ENCODE measurements at places on chromosomes 11 and 22. TPM values are rescaled to one million over a fixed set of nuclear protein-coding genes. Genes with fewer than 3 reads are reported as not detected.

- no peaks in the 10 kb centered on the region for H3K36me3 ChIP-seq
- no peak for DNase-seq
- no peak overlapping the region for H3K4me3 ChIP-seq
- peak overlapping the region; percentile 97 for H3K27ac ChIP-seq
Observed at GRCh38 chr22:30159561-30160353, 79.5 kb downstream of the HORMAD2 start.

DNA sequence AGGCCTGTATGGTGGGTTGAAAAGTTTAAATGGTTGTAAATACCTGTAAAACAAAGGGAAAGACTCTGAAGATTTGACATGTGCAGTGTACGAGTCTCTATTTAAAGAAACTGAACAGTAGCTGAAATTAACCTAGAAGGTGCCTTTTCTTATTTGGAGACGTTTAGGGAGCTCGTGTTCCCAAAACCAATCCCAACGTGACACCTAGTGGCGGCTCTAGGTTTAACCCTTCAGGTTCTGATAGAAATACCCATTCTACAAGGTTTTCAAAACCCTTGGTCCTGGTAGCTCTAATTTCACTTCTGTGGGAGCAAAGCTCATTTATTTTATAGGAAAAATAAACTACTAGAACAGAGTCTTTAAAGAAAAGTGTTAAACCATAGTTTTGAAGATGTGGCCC, 258.3 kb downstream of the LRRC4C start:
- no peak overlapping the region for H3K27ac ChIP-seq
- DNase-seq = no peak
- H3K4me3 ChIP-seq = no peak overlapping the region
- H3K27me3 ChIP-seq = no peaks in the 10 kb centered on the region
- no peaks in the 10 kb centered on the region for H3K36me3 ChIP-seq

DNA sequence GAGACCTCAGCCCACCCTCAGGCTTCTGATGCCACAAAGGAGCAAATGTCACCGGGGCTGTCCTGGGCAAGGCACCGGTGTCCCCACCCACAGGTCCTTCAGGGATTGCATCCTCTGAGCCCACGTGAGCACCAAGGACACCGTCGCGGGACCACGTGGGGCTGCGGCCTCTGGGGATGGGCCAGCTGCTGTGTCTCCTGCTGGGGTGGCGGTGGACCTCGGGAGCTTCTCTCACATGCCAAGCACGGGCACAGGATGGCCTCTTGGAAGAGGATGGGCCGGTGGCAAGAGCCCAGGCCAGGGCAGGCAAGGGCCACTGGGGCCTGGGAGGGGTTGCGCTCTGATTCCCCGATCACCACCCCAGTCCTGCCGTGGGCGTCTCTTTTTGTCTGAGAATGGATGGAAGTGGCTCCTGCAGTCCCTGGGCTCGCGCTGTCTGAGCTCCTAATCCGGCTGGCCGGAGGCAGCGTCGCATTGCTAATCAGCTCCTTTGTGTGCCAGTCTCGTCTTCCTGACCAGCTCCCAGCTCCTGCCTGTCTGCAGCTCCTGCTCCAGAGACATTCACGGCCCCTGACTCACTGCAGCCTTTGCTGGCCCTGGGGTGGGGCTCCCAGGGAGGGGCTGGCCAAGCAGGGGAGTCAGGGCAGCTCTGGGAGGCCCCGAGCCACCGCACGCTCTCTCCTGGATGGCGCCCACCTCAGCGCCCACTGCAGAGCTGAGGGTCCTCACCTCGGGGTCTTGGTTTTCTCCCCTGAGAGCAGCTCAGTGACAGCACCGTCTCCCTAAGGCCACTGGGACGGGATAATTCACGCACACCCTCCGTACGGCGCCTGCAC, 146.7 kb downstream of the CTTN start:
- H3K4me3 ChIP-seq = no peak overlapping the region
- H3K36me3 ChIP-seq = no peaks in the 10 kb centered on the region
- no peaks in the 10 kb centered on the region for H3K4me1 ChIP-seq

DNA sequence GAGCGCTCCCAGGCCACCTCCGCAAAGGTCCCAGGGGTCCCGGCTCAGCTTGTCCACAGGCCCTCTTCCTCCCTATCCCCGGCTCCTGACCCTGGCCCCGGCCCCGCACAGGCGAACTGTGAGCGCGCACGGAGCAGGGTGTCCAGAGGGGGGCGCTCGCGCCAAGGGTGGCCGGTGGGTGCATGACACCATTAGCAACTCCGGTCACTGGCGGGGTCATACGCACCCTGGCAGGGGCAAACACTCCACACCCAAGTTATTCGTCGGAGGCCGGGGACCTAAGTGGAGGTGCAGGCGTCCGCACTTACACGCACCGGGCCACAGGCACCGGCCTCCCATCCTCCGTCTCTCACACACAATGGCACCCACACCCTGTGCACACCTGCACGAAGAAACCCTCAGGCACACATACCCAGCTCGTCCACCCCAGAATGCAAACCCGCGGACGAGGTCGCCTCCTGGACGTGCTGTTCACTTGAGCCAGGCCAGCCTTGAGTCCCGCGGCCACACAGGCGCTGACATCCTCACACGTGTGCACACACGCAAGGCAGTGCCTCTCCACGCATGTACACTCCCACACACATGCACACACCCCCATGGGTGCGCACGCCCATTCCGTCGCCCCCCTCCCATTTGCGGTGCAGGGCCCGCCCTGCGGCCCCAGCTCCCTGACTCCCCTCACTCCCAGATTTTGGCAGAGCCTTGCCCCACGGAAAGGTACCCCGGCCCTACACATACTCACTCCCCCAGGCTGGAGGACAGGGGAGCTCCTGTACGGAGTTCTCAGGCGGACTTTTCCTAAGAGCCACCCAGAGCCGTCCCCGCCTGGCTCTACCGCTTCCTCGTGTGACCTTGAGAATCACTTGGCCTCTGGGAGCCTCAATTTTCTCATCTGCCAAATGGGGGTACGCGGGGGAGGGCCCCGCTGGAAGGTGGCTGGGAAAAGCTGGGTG, at the start of gene RASGRP2:
RASGRP2 (minus strand) TSS at position 552 of the 953 bp plus-strand sequence. CDS start 1,276 bp downstream, outside the sequence.
- H3K4me1 ChIP-seq = peaks cover 36% of the 10 kb centered on the region
- no peaks in the 10 kb centered on the region for H3K27me3 ChIP-seq
- H3K4me3 ChIP-seq = peak within 1 kb of the TSS; percentile 75

DNA sequence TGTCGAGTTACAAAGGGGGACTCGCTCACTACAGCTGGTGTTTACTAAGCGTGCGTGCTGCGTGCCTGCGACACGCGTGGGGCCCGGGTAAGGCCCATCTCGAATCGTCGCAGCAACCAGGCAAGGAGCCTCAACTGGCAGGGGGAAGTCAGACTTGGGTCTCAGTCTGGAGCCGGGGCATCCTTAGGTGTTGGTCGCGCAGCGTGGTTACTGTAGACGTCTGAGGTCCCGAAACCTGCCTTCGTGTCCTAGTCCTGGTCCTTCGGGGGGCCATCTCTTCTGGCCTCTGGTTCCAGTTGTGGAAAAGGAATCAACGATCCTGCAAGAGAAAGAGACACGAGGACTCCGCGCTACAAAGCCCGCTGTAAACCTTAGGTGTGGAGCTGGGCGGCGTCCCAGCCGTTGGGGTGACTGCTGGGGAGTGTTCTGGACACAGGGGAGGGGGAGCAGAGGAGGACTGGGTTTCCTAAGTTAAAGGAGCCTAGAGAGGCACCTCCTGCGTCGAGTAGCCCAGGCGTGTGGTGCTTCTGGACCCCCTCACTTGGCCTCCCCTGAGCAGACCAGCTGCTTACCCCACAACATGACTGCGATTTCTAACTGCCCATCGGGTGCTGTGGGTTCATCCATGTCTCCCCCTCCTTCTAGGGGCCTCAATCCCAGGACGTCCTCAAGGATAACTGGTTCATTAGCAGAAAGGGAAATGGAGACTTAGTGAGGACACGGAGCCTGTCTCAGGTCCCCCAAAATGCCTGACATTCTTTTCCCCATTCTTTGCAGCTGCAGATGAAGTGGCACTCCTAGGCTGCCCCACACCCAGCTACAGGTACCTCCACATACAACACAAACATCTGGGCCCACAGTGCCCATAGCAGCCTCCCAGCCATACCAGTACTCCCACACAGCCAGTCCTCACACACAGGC, 4.9 kb upstream of the WNT11 start:
- H3K4me3 ChIP-seq = peak overlapping the region; percentile 64
- H3K36me3 ChIP-seq = no peaks in the 10 kb centered on the region
- H3K27me3 ChIP-seq = peaks cover 25% of the 10 kb centered on the region
- DNase-seq = no peak

DNA sequence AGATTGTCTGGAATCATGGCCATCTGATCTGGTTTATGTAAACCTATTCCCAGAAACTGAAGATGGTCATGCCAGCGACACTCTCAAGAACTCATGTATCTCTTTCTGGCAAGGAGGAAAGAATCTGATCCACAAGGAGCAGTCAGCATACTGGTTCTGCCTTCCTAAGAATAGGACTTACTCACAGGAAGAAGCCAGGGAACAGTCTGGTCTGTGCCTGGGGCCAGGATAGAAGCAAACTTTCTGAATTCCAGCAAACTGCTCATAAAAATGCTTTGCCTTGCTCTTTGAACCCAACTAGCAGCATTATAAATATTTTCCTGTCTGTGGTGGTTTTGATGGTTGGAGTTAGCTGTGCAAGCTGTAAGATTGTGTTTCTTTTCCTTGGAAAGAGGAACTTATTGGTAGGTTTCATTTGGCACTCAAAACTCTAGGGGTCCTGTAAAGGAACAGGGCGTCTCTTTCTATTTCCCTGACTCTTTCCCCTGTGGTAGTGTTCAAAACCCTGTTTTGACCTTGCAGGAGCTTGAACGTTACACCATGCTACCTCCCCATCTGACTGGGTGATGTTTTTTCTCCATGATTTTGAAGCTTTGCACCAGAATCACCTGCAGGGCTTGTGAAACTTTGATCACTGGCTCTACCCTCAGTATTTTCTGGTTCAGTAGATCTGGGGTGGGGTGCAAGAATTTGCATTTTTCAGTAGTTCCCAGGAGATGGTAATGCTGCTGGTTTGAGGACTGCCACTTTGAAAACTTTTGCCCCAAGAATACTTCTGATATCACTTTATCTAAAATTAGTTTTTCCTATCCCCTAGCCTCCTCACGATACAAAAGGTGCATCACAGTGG, 627.8 kb upstream of the ANO5 start:
- H3K4me1 ChIP-seq = peaks cover 10% of the 10 kb centered on the region
- H3K27me3 ChIP-seq = no peaks in the 10 kb centered on the region
- no peak for DNase-seq
- H3K27ac ChIP-seq = no peak overlapping the region

GRCh38 chr11:110425751-110426545, 3.8 kb upstream of the FDX1 start:
- no peaks in the 10 kb centered on the region for H3K36me3 ChIP-seq
- no peaks in the 10 kb centered on the region for H3K27me3 ChIP-seq
- no peak for DNase-seq
- no peak overlapping the region for H3K27ac ChIP-seq
- H3K4me3 ChIP-seq = no peak overlapping the region
- peaks cover 10% of the 10 kb centered on the region for H3K4me1 ChIP-seq

- H3K27me3 ChIP-seq = no peaks in the 10 kb centered on the region
- no peak overlapping the region for H3K4me3 ChIP-seq
- peaks cover 7% of the 10 kb centered on the region for H3K36me3 ChIP-seq
Observed at GRCh38 chr22:45235851-45236342, 4.8 kb downstream of the KIAA0930 start.

GRCh38 chr11:45215098-45215865, 68.8 kb downstream of the PRDM11 start:
- no peak overlapping the region for H3K4me3 ChIP-seq
- H3K27me3 ChIP-seq = no peaks in the 10 kb centered on the region
- peaks cover 20% of the 10 kb centered on the region for H3K36me3 ChIP-seq
- DNase-seq = no peak
- H3K27ac ChIP-seq = no peak overlapping the region

DNA sequence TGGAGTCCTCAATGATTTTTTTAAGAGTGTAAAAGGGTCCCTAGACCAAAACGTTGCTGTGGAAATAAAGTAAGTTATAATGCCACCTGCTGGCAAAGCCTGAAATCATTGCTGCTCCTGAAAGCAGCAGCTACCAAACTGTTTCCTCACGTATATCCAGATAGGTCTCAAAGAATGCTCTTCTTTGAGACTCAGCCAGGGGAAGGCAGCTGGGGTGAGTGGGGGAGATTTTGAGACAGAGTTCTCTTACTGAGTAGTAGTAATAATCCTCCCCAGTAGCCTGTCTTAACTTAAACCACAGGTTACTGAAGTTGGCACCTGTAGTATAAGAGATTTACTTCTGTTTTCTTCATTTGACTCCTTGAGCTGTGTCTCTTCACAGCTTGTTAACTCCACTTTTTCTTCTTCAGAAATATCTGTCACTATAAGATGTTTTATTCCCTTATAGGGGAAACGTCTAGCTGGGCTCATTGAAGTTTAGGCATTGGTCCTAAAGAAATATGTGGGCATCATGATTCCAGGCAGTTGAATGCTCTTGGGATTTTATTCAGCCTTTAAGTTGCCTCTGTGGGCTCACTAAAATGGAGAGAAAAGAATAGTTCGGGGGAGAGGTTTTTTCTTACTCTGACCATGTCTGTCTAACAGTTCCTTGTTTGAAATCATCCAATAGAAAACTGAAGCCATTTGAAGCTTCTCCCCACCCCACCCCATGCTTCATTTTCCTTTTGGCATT, 77.9 kb downstream of the BTBD10 start:
- no peak for DNase-seq
- H3K27ac ChIP-seq = peak overlapping the region; percentile 38
- H3K4me3 ChIP-seq = no peak overlapping the region
- H3K36me3 ChIP-seq = peaks cover 42% of the 10 kb centered on the region

DNA sequence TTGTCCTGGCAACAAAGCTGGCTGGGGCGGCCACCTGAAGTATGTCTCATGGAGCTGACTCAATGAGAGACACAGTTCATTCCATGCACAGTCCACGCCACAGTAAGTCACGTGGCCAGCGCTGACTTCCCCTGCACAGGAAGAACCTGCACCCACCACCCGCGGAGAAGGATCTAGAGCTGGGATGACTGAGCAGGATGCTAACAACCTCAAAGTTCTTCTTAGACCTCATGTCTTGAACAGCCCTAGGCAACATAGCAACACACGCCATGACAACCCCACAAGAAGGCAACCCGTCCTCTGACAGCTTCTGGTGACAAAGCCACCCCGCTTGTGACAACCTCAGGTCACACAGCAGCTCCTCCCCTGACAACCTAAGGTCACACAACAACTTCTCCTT, 76.9 kb upstream of the B3GAT1 start:
- no peaks in the 10 kb centered on the region for H3K36me3 ChIP-seq
- no peaks in the 10 kb centered on the region for H3K27me3 ChIP-seq
- no peak overlapping the region for H3K4me3 ChIP-seq
- H3K4me1 ChIP-seq = no peaks in the 10 kb centered on the region
- DNase-seq = no peak

DNA sequence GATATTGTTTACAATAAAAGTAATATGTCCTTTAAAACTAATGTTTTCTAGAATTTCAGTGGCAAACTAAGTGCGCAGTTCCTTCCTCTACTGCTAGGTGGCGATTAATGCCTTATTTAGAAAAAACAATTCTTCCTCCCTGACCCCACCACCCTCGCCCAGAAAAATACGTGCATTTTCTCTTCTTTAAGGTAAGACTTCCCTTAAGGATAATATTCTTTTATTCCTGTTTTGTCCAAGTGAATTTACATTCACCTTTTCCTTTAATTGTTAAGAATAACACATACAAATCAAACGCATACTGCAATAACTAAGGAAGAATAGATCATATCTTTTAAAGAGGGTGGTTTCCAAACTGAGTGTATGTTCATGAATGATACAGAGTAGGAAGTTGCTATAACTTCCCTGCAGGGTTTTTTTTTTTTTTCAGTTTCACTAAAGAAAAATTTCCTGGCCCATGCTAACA, 17.0 kb upstream of the PSMA1 start:
- H3K36me3 ChIP-seq = no peaks in the 10 kb centered on the region
- no peak overlapping the region for H3K27ac ChIP-seq
- no peak for DNase-seq
- peaks cover 2% of the 10 kb centered on the region for H3K4me1 ChIP-seq
- peaks cover 20% of the 10 kb centered on the region for H3K27me3 ChIP-seq

The SNX32 gene
- 4.1 TPM for total RNA-seq

The MOGAT2 gene
- total RNA-seq = not detected

The OR5A1 gene
- not detected for total RNA-seq

The DNAJB7 gene
- total RNA-seq = not detected

The MYOD1 gene
- total RNA-seq = not detected

The LMO1 gene
- total RNA-seq = not detected

The KCNJ4 gene
- total RNA-seq = 0.43 TPM
